Activated T-cell treated with anti-CD3 and anti-CD28 coated beads for 4 hours (primary cell): ENCODE measurements at places on chromosomes 5 and 9.

GRCh38 chr9:131915181-131915580, 164.5 kb downstream of the MED27 start:
- no peak for DNase-seq

DNA sequence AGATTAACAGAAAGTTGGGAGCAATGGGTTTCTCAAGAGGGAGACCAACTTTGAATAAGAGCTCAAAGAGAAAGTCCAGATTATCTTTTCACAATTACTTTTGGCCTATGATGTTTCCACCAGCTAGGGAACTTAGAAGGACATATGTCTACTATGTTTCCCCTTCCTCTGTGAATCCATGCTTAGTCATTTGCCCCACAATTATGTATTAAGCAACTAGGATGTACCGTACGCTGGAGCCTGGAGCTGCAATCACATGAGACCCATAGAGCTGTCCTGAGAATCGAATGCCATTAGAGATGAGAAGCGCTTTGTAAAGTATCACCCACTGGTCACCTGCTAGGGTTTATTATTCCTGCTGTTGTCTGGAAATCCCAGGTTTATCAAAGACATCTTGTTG, 78.8 kb downstream of the PDE6A start:
- DNase-seq: no peak

GRCh38 chr9:124257844-124258606, at the start of gene NEK6:
Gene NEK6, plus strand, starts transcription at chr9:124257949. Its CDS starts 44,016 bp downstream, at chr9:124301965.
- no peak for DNase-seq

DNA sequence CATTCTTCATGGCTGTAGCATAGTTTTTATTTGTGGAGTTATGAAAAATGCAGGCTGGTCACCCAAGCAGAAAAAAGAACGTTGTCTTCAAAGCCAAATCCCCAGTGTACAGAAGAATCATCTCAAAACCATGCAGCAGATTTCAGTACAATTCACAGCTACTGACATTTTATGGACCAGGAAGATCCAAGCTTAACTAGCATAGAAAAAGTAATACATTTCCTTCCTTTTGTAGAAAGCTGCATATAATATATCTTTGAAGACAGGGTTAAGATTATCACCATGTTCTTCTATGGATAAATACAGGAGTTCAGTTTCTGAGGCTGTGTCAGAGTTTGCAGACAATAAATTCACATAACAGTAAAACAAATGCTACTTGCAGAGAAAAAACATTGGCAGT, 1054.8 kb upstream of the C9orf72 start:
- DNase-seq: no peak

GRCh38 chr5:160363660-160364395, 6.6 kb downstream of the C1QTNF2 start:
- DNase-seq: no peak

- DNase-seq: no peak
These were observed 87.7 kb upstream of the TRIM32 start for GRCh38 chr9:116599342-116599884.

GRCh38 chr9:100087218-100087617, 11.6 kb downstream of the ERP44 start:
- DNase-seq: no peak

DNA sequence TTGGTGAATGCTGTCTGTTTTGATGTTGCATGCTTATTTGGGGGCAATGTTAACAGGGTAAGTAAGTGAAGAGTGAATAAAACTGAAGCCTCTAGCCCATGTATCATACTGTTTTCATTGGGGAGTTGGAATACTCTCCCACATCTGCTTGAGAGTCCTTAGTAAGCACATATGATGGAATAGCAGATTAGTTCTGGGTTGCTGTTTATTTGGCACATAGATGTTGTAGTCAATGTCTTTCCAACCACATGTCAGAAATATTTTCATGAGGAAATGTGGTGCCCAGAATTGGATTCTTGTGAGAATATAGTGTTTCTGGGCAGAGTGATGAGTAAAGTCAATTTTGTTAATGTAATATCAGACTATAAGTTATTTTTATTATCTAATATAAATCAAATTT, 611.7 kb upstream of the FTMT start:
- no peak for DNase-seq

- no peak for DNase-seq
These were observed 155.9 kb downstream of the MED27 start for GRCh38 chr9:131923766-131924165.
